ENCODE measurements at places on chromosomes 1 and 21.
A peak's percentile ranks its signal among the peaks of the same experiment; 100 is the strongest.

GRCh38 chr1:181222972-181223505 is 134.5 kb downstream of the IER5 start:
- no peak for DNase-seq

- no peak for DNase-seq
Measured at GRCh38 chr1:162578936-162579335, 17.4 kb downstream of the UAP1 start.

DNA sequence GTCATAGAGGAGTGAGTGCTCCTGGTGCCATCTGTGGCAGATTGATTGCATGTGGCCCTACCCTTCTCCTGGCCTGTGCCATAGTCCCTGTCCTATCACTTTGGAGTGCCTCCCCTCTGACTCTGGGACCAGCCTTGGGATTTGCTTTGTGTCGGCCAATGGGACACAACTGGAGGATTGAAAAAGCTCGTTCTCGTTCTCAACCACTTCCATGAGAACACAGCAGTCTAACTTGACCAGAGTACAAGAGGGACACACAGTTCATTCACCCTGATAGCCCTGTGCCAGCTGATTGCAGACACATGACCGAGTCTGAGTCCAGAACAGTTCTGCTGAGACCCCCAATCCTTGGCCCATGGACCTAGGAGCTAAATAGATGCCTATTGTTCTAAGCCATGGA is 47.8 kb downstream of the C1orf198 start:
- DNase-seq = no peak

GRCh38 chr1:203050826-203051225 is 24.5 kb downstream of the PPFIA4 start:
- no peak for DNase-seq

- no peak for DNase-seq
Measured at GRCh38 chr1:238469146-238469631, 578.5 kb upstream of the ZP4 start.

GRCh38 chr1:110727246-110727645 is 52.5 kb upstream of the KCNA3 start:
- no peak for DNase-seq

- no peak for DNase-seq
Measured at GRCh38 chr1:61888808-61889207, 146.5 kb downstream of the PATJ start.

DNA sequence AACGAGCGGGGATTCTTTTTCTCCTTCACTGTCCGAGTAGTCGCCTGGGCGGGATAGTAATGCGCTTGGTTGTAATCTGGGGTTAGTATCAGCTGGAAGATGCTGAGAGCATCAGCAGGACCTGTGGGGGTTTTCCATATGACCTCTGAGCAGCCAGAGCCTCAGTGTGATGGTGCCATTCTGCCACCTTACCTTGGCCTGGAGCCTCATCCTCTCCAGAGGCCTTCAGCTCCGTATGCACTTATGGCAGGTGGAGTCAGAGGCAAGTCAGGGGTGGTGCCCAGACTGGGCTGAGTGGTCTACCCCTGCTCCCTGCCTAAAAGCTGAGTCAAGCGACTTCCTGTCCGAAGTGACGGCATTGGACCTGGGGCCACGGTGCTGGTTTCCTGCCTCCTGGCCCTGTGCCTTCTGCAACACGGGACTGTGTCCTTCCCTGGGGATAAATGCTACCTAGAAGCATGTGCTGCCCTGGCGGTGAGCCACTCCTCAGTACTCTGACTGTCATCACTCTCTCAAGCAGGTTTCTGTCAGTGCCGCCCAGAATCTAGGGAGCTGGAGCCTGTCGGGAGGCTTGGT is 24.7 kb downstream of the TENT5C start:
- DNase-seq = no peak

GRCh38 chr1:56773341-56774066 is 45.7 kb downstream of the FYB2 start:
- DNase-seq = no peak

DNA sequence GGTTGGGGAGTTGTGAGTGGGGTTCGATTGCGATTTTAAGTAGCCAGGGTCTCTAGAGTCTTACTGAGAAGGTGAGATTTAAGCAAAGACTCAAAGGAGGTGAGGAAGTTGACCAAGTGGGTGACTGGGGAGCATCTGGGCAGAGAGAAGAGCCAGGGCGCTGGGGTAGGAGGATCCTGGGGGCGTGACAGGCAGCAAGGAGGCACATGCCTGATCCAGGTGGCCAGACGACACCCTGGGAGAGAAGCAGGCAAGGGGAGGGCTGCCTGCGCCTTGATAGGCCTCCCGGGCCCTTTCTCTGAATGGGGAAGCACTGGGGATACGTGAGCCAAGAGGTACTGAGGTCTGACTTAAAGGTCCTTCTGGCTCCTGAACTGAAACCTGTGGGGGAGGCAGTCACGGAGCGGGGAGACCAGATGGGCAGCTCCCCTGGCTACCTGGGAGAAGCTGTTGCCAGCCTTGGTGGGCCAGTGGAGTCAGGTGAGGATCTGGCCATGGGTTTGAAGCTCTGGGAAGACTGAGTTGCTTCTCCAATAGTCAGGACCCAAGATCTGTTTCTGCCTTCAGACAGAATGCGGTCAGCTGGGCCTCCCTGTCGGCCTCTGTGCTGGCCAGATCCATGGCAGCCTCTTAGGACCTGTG is 5.4 kb downstream of the ZBTB48 start:
- DNase-seq = no peak

DNA sequence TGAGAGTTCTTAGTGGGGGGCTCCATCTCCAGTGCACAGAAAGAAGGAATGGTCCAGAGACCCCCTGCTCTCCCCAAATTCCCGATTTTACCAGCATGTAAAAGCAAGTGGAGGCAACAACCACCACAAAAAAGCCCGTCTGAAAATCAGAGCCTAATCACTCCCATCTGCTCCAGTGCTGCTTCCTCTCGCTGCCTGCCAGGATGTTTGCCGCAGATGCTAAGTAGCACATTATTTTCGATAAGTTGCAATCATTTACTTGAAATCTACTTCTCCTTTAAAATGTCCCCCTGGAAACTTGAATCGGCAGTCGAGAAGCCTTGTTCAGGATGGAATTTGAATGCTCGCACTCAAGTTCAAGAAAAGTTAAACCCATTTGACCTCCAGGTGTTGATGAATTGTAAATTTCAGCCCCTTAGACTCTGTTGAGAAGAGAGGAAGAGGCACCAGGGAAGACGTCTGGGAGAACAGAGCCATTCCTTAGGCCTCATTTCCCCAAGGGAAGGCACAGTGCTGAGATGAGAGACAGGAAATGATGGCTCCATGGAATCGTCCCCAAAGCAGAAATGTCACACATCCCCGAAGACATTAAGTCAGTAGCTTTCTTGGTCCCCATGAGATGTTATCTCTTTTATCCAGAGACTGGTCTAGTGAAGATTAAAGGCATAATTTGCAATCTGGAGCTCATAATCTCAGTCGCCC is 221.3 kb downstream of the PBX1 start:
- DNase-seq = no peak

DNA sequence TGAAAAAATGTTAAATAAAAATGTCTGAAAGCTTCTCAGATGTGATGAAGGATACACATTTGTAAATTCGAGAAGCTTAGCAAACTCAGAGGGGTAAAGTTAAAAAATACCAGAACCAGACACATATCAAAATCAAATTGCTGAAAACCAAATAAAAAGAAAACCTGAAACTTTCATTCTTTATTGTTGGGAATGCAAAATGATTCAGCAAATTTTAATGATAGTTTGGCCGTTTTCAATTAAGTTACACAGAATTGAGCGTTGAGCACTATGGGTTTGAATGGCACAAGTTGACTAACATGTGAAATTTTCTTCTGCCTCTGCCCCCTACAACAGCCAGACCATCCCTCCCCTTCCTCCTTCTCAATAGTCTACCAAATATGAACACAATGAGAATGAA is 33.5 kb upstream of the GRIK1 start:
- DNase-seq = no peak

DNA sequence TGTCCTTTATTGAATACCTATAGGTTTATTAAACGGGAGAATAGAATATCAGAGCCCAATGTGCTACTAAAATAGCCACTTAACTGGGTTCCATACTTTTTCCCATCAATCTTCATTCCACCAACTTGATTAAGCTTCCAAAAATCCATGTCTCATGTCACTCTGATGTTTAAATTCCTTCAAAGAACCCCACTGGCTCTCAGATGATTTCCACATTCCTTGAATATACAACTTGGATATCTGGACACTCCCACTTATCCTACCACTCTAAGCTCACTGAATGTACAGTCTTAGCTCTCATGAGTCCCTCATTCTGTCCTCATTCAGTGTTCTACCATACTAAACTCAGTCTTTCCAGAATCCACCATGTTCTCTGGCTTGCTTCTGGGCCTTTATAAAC is 21.1 kb downstream of the COL11A1 start:
- no peak for DNase-seq

DNA sequence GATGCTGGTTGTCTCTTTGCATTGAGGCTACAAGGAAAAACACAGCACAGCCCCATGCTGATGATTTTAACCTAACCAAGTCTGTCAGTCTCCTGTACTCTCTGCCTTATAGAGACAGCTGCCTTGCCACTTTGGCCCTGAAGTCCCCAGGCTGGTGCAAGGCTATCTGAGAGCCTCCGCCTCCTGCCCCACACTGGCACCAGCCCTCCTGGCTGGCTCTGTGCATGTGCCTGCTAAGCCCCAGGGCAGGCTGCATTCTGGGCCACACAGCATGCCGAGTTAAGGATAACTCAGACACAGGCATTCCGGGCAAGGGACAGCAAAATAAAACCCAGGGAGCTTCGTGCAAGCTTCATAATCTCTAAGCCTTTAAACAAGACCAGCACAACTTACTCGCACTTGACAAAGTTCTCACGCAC is 910 bp downstream of the RUNX1 start:
- no peak for DNase-seq

- no peak for DNase-seq
Measured at GRCh38 chr1:99877568-99877967, 27.4 kb downstream of the AGL start.

DNA sequence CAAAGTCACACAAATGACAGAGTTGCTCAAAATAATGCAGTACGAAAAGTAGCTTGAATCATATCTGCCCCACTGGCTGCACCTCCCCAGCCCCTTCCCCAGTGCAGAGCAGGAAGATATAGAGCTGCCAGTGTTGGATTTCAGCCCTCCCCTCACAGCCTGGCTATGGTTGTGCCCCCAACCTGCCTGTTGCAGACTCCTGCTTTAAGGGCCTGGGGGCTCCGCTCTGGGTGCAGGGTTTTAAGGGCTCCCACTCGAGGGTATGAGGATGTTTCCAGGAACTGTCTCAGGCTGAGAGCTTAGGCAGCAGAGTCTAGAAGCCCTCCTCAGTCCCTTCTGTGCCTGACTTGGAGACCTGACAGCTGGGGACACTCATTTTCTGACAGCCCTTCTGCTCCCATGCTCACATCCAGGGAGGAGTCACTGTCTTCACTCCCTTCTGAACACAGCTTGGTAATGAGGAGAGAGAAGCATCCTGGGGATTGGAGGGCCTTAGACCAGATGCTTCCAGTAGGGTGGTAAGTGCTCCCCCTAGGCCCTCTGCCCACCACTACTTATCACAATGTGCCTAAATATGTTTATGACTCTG is 4.6 kb downstream of the S100A9 start:
- DNase-seq = no peak

- no peak for DNase-seq
Measured at GRCh38 chr21:46093668-46094400, 4.1 kb upstream of the COL6A2 start.

DNA sequence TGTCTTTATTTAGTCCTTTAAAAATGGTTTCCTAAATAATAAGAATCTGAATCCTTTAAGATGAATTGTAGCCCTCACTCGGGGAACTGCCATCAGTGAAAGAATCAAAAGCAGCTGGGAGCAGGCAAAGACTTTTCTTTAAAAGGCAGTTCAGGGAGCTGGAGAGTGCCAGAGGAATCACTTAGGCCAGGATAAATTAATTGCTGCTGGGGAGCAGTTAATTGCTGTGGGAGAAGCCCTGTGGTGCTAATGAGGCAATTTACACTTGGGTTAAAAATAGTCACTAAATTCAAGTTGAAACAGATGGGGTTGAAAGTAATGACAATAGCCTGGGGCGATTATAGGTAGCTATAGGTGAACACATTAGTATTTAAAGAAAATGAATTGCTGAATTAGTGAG is 38.7 kb upstream of the COL24A1 start:
- DNase-seq = no peak

DNA sequence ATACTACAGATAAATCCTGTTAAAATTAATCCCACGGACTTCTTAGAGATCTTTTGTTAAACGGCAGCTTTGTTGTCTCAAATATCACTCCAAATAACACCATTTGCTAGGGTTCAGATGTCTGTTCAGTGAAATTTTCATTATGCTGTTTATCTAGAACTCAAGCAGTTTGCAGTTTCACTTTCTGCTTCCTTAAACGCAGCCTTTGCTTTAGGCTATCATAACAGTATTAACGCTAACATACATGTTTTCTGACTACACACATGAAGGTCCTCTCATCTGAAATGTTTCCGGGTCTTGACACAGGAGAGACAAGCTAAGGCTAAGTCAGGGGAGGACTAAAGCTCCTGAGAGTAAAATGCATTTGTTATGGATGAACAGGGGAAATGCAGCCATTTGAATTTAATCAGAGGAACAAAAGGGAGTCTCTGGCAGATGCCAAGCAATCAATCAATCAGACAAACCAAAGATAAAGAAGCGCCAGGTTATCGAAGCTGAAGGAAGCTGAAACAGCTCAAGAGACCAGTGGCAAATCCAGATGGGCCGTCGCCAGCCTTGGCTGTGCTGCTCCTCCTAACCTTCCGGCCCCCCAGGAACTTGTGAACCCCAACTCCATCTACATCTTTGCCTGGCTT is 16.9 kb downstream of the CCSAP start:
- no peak for DNase-seq

DNA sequence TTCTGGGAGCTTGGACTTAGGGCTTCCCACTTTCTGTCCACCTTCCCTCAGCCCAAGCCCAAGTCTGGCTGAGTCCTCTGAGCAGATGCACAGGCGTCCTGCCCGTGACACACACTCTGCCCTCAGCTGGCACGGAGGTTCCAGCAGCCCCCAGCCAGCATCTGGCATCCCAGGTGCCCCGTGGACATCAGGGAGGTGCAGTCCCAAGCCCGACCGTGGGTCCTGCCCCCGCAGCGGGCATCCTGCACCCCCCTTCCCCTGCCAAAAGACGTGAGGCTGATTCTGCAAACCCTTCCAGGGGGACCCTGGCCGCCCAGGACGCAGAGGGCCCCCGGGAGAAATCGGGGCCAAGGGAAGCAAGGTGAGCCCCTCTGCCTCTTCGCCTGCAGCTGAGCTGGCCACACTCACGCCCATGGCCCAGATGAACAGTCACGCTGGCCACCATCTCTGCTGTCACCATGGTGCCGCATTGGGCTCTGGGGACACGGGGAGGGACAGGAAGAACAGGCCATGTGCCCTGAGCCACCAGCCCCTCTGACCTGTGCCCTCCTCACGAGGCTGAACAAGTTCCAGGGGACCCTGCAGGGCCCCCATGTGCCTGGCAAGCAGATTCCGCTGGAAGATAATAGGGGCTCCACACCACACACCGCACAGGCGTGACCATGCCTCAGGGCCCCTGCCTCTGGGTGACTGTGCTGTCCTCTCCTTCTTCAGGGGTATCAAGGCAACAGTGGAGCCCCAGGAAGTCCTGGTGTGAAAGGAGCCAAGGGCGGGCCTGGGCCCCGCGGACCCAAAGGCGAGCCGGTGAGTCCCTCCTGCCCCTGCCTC is 20.6 kb downstream of the COL6A2 start:
- DNase-seq = peak; percentile 2

GRCh38 chr1:63663873-63664272 is 70.7 kb downstream of the PGM1 start:
- DNase-seq = no peak

- DNase-seq = no peak
Measured at GRCh38 chr1:24051206-24051945, 60.6 kb downstream of the MYOM3 start.

GRCh38 chr1:63920154-63921117 is 146.6 kb downstream of the ROR1 start:
- DNase-seq = no peak

Data from T-helper 1 cell (primary cell).